RPMI7951 (cell line): ENCODE measurements at places on chromosomes 2 and 18.

GRCh38 chr2:37284381-37284780 lies 40.3 kb downstream of the PRKD3 start:
- DNase-seq = no peak

GRCh38 chr18:29311580-29311979 lies 1134.7 kb upstream of the CDH2 start:
- no peak for DNase-seq

DNA sequence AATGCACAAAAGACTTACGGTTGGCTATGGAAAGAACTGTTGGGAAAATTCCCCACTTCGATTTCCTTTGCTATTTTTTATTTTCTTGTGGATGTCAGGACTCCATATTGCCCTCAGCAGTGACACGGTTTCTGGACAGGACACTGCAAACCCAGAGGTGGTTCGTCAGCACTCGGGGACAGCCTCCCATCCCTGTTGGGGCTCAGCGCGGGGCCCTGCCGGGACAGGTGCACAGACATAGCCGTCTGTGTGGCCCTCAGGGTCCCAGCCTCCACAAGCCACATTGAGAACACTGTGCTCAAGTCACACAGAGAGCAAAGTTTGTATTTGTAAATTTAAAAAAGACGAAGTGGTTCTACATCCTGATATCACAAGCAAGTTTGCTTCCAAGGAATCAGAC lies 38.7 kb downstream of the MYT1L start:
- no peak for DNase-seq

DNA sequence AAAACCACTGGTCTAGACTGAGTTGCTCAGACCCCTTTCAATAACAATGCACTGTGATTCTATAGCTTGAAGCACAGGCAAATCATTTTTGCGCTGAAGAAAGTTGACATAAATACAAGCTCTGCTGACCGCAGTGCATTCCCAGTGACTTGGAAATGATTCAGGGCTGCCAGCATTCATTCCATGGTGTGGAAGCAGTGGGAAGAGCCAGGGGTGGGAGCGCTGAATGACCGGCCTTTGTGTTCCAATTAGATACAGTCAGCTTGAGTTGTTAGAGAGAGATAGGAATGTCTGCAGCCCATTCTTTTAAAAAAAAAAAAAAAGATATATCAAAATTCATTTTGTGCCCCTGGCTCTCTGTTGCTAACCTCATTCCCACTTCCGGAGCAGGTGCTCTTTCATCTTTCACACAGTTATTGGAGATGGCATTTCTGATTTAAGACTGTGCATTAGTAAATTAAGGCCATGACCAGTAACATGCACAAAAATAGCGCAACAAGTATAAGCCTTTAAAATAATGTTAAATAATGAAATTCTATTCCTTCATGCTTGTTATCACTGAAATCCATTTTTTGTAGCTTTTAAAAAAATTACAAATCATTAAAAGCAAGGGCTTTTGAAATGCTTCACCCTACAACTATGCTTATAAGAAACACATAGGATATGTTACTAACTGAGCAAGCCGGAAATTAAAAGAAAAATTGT lies 59.4 kb upstream of the CTLA4 start:
- peak; percentile 97 for DNase-seq

DNA sequence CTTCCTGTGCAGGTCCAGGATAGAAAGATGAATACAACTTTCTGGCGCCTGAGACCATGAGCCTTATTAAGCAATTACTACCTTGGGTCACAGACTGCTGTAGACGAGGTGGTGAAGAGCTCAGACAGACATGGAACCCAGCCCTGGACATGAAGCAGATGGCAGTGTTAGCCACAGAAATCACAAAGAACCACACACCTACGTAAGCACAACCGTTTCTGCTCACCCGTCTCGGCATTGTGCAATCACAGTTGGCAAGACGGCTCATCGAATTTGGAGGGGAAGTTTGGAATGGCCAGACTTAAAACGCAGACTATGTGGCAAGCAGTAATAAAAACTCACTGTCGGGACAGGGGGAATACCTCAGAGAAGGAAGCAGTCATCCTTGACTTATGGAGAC lies 24.3 kb upstream of the ASPRV1 start:
- DNase-seq = no peak

DNA sequence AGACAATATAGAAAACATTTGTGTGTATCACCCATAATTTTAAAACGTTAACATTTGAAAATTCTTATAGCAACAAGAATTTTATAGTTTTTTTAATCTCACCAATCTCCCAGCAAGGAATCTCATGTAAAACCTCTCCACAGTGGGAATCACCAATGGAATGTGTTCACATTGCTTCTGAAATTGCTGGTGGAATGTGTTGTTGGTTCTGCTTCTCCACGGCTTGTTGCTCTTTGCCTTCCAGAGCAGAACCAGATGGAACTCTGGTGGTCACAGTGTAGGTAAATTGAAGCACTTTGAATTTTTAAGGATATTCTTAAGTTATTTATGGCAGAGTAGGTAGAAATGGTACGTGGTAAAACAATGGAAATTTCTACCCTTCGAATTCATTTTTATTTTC lies 35.1 kb downstream of the DCAF17 start:
- no peak for DNase-seq

- no peak for DNase-seq
Observed at GRCh38 chr18:3648641-3649040, 198.7 kb downstream of the TGIF1 start.

DNA sequence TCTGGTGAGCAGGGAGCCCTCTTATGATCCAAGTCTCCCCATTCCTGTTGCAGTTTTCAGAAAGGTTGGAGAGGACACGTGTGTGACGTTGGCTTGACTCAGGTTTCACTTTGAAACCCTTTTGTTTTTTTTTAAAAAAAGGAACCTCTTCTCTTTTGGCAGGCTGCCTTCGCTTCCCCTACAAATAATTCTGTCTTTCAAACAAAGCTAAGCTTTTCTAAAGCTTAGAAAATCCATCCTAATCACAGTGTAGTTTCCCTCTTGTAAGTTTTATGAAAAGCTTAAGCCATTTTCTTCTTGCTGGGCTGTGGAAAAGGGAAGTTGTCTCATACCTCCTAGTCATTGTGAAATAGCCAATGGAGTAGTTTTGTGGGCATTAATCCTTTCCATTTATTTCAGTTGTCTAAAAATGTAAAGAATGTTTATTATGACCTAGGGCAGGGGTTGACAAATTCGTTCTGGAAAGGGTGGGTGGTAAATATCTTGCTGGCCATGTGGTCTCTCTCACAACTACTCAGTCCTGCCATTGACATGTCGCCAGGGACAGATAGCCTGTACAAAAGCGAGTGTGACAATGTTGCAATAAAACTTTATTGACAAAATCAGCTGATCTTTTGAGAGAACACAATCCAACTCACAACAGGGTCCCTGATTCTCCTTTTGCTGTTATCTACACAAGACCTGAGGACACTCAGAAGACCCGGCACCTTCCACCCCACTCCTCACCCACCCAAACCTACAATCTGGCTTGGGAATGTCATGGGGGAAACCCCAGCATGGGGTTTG lies 878.8 kb downstream of the RNF144A start:
- DNase-seq = peak; percentile 18

DNA sequence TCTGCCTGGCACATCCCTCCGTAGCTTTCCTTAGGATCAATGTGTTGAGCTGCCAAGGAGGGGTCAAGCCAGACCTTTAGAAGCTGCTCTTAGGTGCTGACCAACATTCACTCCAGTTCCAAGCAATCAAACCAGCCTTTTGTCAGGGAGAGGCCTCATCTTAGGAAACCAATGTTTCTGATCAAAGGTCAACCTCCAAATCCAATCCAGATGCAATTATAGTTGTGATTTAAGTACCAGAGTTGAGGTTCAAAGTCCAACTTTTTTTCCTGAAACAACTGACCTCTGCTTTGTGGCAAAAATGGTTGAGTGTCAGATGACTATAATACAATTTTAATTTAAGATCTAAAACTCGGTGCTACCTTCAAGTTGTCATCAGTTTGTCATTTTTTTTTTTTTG lies 303.4 kb downstream of the ALK start:
- DNase-seq = no peak

- DNase-seq = no peak
Observed at GRCh38 chr2:73983322-73984202, 1.1 kb upstream of the TET3 start.

GRCh38 chr18:61551586-61551985 lies 218.4 kb downstream of the CDH20 start:
- peak; percentile 80 for DNase-seq

DNA sequence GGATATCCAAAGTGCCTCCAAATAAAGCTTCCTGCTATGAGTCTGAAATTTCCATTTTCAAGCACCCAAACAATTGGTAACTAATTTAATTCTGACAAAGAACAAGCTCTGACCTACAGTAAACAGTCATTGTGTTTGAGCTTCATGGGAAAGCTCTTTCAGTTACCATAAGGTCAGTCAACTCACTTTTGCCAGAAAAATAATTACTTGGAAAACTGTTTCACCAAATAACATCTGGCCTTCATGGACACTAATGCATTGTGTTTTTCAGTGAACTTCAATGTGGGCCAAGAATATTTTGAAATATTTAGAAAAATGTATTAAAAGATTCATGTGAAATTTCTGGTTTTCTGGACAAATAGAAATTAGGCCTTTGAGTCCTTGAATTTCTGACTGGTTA lies 369.9 kb downstream of the GALR1 start:
- DNase-seq = no peak

GRCh38 chr2:28000287-28000686 lies 109.8 kb downstream of the BABAM2 start:
- no peak for DNase-seq

DNA sequence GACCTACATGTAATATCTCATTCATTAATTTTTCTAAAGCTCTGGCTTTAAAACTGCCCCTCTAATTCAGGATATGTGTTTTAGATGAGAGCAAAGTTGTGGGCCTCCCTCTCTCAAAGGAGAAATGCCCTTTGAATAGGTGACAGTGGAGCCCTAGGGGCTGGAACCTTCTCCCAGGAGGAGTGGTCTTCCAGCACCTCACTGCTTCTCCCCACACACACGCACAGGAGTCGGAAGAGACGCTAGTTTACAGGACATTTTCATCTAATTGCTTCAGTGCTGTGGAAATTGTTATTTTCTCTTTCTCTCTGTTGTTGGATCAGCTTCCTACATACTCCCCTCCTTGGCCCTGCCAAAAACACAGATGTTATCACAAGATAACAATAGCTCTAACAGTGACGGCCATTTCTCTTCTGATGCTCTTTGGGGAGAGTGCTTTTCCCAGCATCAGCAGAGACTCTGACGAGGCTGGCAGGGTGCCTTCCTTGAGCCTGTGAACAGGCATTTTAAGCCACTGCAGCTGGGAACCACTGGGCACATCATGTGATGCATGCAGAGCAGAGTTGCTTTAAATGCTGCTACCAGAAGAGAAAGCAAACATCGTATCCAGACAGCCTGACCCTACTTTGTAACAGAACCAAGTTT lies 209.4 kb upstream of the SP5 start:
- no peak for DNase-seq

- peak; percentile 81 for DNase-seq
Observed at GRCh38 chr2:217934321-217935131, 68.3 kb downstream of the TNS1 start.

GRCh38 chr2:144586476-144586875 lies 66.6 kb upstream of the ZEB2 start:
- DNase-seq = no peak

DNA sequence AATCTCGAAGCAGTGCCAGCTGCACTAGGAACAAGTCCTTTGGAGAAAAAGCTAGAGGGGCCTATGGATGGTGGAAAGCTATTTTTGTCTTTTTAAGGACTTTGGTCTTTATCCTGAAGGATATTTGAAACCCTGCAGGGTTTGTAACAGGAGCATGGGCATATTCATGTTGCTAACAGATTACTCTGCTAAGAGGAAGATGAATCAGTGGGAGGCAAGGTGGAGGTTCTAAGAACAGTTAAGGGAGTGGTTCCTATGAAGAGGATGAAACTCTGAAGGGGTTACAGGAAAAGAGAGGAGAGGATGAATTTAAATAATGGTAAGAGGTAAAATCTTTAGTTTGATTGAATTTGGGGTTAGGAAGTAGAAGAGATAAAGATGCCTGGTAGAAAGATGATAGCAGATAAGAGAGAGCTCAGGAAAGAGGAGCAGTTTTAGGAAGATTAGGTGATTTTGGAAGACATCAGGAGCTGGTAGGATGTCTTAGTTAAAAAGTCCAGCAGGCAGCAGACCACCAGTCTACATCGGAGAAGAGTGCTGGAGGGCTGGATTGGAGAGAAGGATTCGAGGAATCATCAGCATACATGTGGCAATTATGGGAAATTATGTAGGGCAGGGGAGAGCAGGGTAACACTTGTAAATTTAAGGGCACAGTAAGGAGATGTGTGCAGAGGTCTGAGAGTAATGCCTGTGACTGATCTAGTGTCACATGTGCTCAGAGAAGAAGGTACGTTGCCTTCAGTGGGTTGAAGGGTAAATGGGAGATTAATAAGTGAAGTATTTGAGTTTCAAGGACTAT lies 39.3 kb upstream of the C1GALT1C1L start:
- DNase-seq = no peak

GRCh38 chr18:56112013-56112749 lies 524.2 kb upstream of the TCF4 start:
- peak; percentile 44 for DNase-seq

GRCh38 chr2:144156736-144157640 lies 362.9 kb downstream of the ZEB2 start:
- DNase-seq = no peak

GRCh38 chr2:44974064-44974715 lies 32.7 kb downstream of the SIX3 start:
- peak; percentile 62 for DNase-seq

DNA sequence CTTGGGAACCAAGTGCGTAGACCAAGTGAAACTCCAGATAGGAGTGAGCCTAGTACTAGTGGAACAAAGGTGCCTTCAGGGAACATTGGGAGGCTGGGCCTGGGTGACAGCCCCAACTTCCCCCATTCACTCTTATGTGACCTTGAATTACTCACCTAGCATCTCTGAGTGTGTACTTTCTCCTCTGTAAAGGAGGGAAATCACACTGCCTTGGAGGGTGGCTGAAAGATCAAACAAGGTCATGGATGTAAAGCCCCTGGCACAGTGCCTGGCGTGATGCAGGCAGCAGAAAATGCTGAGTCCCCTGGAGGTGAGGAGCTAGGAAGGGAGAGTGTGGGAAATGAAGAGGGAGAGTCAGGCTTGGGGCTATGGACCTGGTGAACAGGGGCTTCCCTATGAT lies 45.9 kb downstream of the MARCO start:
- DNase-seq = no peak

- DNase-seq = no peak
Observed at GRCh38 chr2:20571644-20572215, 79.2 kb downstream of the HS1BP3 start.

GRCh38 chr2:159030674-159031380 lies 62.4 kb downstream of the TANC1 start:
- DNase-seq = peak; percentile 94

- DNase-seq = peak; percentile 70
Observed at GRCh38 chr2:105593221-105593967, 151.3 kb upstream of the NCK2 start.

- no peak for DNase-seq
Observed at GRCh38 chr2:157334797-157335196, 9.2 kb upstream of the ERMN start.

DNA sequence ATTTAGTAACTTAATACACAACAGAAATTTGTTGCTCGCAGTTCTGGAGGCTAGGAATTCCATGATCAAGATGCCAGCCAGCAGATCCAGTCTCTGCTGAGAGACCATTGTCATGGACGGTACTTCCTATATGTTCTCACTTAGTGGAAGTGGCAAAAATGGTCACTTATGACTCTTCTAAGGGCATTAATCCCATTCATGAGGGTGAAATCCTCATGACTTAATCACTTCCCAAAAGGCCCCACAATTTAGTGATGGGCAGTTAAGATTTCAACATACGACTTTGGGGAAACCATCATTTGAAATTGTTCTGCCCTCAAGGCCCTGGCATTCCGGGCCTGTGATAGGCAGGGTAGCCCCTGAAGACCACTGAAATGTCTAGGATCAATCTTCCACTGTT lies 23.0 kb downstream of the BZW1 start:
- DNase-seq = no peak

- DNase-seq = no peak
Observed at GRCh38 chr2:173280853-173281252, 73.8 kb upstream of the CDCA7 start.
